ENCODE measurements at places on chromosomes 6 and 20.
A peak's percentile ranks its signal among the peaks of the same experiment; 100 is the strongest.

DNA sequence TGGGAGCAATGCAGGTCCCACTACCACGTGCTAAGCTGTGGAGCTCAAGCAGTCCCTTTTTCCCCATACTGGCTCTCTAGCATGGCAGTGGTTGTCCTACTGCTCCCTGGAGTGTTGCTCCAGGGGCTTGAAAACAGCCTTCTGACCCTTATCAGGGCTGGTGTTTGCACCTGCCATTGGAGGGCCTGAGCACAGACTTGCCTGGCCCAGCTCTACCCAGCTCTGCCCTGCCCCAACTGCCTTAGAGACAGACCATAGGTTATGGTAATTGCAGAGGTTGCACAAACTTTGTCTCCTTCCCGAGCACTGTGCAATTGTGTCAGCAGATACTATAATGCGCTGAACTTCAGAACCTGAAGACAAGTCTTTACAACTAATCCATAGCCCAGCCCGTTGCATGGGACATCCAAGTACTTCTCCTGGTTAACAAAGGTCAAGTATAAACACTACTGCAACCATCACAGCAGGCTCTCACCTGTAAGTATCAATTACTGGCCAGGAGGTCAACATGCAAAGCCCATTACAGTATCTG, 58.7 kb downstream of the PDSS2 start:
- no peak for DNase-seq

DNA sequence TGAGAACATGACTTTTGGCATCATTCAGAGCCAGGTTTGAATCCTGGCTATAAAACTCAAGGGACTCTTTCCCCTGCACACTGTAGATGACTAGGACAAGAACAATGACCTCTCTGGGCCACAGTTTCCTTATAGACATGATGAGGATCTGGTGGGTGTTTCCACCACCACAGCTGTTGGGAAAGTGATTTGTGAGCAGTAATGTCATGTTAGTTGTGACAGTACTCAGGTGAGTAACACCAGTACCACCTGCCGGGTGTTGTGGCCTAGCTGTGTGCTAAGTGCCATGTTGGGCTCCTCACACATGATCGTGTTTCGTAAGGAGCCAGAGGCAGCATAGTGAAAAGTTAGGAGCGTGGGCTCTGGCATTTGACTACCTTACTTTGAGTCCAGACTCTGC, 24.1 kb downstream of the HM13 start:
- DNase-seq = no peak

DNA sequence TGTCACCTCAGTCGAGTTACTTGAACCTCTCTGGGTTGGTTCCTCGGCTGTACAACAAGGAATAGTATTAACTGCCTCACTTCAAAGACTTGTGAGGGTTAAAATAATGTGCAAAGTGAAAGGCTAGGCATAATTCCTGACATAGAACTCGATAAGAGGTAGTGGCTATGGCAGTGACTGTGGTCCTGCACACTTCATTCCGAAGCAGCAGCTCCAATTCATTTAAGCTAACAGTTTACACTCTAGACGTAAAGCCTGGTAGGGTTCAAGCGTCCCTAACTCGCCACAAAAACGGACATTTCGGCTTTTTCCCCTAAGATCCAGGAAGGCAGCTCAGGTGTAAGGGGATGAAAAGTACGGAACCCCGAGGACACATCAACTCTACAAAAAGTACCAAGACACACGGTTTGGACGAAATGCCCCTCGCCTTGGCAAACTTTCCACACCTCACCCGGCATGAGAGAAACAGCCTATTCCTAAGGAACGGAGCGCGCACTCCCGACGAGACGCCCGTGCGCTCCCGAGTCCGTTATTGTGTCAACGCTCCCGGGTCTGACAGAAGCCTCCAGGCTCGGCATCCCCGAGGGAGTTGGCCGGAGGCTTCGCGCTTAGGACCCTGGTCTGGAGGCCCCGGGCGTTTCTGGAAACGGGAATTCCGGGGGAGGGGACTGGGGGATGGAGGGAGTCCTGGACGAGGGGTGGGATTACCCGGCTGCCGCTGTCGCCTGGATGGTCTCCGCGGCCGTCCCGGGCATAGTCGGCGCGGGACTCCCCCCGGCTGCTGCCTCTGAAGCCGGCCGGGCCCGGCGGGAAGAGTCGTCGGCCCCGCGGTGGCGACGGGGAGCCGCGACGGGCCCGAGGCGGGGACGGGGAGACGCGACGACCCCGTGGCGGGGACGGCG, 937 bp downstream of the ZNF318 start:
- peak; percentile 57 for DNase-seq

DNA sequence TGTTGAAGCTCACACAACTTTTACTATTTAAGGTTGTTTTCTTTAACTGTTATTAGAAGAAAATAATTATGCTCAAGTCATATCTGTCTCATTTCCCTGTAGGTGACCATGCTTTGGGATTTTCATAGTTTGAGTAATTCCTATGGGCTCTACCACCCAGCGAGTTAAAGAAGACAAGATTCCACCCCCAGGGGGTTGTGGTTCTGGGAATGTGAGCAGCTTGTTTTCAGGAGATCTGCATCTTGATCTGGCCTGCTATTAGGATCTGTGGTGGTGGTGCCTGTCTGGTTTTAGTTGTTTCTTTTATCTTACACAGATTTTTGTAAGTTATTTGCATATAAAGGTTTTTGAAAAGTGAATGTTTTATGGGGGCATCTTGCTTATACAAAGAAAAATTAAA, 20.2 kb upstream of the REV3L start:
- peak; percentile 90 for DNase-seq

DNA sequence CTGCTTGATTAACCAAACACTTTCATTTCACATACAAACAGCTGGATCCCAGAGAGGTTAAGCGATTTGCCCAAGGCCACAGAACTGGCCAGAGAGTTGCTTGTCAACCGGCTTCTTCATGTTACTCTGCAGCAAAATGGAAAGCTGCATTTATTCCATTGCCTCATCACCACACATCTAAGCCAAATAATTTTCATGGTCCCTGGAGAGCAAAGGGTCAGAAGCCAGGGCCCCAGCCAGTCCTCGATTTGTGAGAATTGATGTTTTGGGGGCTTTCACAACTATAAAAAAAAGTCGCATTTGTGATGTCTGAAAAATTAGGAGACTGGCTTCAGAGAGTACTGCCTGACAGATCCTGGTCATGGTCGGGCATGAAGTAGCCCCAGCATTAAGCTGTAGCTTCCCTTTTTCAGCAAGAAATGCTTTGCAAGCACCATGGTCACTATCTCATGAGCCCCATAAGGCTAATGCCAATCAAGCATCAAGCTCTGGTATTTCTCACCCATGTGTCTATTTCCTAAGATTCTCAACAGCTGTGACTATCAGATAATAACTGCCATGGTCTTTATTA, 95.8 kb downstream of the BANF2 start:
- no peak for DNase-seq

Measured in fibroblast of skin of back (primary cell).